ENCODE measurements at places on chromosomes 12 and 14.

DNA sequence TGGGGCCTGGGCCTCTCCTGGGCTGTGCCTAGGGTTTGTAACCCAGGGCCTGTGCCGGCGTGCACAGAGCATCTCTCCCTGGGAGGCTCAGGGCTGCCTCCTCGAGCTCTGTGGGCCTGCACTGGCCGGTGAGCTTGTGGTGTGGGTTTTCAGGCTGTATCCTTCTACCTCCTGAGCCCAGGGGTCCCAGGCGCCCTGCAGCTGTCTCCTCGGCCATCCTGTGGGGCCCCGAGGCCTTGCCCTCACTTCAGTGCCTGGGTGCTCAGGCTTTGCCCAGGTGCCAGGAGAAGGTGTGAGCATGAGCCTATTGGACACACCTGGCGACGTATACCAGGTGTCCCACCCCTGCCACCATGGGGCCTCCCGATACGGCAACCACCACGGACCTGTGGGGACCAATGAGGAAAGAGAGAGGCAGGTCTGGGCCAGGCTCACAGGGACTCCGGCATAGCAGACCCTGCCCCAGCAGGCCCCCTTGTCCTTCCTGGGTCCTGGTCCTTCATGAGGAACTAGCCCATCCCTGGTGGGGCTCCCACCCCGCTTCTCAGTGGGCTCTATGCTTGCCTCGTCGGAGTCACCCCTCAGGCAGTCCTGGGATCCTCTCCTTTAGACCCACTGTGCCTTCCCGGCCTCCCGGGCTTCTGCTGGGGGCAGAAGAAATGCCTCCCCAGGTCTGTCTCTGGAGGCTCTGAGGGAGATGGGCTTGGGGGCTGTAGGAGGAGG lies 400.2 kb downstream of the TMEM121 start:
- DNase-seq = no peak

- DNase-seq = no peak
These were observed 82.7 kb upstream of the OTX2 start for GRCh38 chr14:56892959-56893358.

DNA sequence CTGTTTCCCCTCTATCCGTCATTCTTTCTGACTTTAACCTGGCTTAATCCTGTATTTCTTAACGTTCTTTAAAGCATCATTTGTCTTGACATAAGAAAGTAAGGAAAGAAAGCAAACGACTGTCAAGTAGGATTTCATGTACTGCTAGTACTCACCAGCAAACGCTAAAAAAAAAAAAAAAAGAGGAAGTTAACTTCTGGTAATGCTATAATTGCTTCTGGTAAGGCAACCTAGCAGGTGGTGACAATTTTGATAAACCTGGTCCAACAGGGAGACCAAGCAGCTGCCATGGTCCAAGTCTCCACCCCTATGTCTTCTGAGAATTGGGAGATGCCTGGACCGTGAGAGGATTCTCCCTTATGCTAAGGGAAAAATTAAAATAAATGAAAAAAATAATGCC lies 306.6 kb downstream of the DAD1 start:
- DNase-seq = no peak

GRCh38 chr12:124829008-124829707 lies 34.5 kb downstream of the SCARB1 start:
- DNase-seq = no peak

DNA sequence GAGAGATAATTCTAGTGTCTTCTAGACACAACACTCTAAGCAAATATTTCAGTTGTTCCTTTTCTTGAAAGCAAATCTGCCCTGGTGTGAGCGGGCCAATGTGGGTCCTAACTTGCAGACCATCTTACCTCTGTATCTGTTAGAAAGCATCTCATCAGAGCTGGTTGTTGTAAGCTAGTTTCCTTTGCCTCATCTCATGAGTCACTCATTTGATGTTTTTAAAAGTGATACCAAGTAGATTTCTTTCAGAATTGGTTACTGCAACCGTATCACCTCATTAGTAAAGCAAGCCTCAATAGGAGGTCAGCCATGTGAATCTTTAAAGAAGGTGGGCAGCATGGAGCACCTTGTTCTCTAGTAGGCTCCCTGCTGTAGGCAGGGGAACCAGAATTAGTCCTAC lies 78.6 kb downstream of the DAAM1 start:
- no peak for DNase-seq

DNA sequence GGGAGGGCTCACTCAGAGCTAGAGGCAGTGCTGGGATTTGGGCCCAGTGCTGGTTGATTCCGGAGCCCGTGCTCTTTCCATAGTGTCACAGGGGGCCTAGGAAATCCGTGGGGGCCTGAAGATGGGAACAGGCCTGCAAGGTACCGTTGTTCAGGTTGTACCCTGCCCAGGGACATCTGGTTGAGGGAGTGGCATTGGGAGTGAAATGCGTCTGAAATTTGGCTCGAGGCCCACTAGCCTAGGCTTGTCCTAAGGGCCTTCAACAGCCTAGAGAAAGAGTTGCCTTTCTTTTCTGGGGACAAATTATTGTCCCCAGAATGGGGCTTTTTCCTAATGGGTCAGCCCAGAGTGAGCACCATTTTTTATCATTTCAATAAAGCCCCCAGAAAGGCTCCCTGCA lies 26.4 kb upstream of the FAM222A start:
- DNase-seq = no peak

DNA sequence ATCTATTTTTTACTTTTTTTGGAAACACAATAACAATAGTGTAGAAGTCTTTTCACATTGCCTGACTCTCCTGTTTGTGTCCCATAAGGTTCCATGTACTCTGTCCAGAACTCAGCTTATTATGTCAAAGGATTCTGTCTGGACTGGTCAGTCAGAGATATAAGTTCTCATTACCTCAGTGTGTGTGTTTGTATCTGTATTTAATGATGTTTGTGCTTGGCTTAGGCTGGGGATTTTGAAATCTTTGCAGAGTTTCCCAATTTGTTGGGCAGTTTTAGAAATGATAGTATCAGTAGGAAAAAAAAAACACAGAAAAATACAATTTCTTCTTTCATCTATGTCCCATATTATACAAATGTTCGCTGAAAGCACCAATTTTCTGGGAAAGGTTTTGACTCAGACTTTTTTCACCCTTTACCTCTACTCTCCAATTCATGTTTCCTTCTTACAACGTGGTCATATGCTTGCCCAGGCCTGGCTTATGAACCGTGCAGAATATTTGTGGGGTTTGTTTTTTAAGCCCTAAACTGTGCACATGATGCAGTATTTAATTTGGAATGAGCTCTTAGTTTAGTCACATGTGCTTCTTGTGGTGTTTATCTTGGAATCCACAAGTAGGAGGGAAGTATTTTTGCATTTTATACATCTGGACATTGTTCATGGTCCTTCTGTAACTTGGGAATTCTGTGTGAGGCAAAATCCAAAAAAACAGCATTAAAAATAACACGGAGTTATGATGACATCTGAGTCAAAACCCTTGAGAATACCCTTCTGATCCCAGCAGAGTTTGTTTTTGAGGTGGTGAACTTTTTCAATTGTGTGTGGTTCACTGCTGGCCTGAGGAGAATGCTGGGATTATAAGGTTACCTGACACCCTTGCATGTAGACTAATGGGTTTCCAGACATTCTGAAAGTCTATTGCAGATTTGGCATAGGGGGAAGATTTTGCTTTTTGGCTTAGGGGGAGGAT lies 121.2 kb downstream of the RAD51B start:
- DNase-seq = no peak

GRCh38 chr12:87238466-87238865 lies 790.7 kb downstream of the C12orf50 start:
- DNase-seq = no peak

- DNase-seq = no peak
These were observed 34.6 kb upstream of the PWP1 start for GRCh38 chr12:107650977-107651376.
